NCI-H510A treated with DMSO at 0.1 percent for 48 hours (cell line): ENCODE measurements at places on chromosomes 5 and 9.

GRCh38 chr5:57249265-57249874 lies 75.5 kb downstream of the GPBP1 start:
- no peak for DNase-seq

DNA sequence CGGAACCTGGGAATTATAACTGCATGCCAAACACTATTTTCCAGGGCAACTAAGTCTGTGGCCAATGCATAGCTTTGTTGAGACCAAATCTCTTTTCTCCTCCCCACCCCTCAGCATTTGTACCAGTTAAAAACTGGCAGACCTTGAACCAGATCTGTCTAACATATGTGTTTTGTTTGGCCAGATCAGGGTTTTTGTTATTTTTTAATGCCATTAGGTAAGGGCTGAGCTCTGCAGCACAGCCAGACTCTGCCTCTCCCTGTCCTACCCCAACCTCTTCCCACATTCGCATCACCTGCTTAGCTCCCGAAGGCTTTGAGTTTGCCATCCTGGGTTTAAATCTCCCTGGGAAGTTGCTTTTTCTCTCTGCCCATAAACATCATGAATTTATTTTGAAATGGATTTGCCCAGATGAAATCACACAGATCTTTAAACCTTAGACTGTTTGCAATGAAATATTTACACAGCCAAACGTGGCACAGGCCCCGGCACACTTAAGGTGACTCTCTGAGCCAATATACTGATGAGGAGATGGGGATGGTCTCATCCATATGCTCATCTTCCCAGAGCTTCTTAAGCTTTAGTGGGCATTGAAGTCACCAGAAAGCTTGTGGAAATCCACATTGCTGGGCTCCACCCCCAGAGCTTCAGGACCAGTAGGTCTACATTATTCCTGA lies 54.0 kb upstream of the ALDH1B1 start:
- no peak for DNase-seq

DNA sequence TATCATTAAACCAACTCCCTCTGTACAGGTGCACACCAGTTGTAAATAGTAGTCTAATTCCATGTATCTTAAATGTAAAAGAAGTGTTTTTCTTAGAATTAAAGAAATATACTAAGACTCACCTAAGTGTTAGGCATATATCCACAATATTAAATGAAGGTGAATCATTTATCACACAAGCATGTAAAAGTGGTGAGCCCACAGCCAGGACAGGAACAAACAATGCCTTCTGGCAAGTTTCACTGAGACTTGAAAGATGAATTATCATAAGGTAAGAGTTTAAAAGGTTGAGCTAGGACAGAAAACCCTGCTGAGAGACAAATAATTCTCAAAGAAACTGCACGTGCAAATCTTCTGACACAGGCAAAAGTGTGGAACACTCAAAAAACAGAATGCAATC lies 832.5 kb downstream of the TAF11L14 start:
- no peak for DNase-seq

DNA sequence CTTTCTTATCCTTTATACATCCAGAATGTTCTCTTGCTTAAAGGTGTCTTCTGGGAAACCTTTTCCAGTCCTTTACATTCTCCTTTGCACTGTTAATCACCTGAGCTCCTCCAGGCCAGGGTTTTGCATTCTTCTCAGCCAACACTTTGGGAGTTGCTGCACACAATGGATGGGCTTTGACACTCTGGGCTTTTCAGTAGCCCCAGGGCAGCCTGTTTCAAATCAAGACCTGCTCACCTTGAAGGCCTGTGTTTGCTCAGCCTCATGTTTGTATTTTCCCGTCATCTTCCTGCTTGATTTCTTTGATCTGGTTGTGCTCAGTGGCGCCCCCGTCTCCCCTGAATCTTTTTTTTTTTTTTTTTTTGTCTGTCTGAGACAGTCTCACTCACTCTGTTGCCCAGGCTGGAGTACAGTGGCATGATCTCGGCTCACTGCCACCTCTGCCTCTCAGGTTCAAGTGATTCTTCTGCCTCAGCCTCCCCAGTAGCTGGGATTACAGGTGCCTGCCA lies 41.0 kb downstream of the DMRT1 start:
- DNase-seq: no peak

GRCh38 chr5:25334350-25334749 lies 689.6 kb upstream of the CDH10 start:
- no peak for DNase-seq

- no peak for DNase-seq
Measured at GRCh38 chr5:27962198-27962597, 923.8 kb upstream of the CDH9 start.

DNA sequence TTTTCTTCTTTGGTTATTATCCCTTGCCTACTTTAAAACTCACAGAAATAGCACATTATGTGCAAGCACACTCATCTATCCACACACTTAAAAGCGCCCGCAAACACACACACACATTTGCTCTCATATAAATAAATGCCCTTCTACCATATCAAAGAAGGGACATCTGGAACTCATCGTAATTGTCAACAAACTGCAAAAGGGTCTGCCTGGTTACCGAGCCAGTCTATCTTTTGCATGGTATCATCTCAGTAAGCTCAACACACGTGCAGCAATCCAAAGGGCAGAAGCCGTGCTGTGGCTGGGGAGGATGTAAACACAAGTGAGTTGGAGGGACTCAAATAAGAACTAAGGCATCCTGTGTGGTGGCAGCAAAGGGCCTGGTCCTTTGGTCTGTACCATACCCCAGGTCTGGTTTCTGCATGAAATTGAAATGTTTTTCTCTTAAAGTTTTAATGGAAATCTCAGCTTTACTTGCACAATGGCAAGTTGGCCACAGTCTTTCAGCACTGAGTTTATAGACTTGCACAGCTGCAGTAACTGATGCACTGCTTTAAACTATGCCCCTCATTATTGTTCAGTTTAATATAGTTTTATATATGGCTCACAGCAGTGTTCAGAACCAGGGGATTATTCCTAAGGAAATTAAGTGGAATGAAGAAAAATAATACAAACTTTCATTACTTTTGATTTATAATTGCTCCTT lies 331.0 kb downstream of the ADAMTS6 start:
- no peak for DNase-seq

GRCh38 chr9:16090907-16091629 lies 538.2 kb downstream of the CCDC171 start:
- DNase-seq: no peak

DNA sequence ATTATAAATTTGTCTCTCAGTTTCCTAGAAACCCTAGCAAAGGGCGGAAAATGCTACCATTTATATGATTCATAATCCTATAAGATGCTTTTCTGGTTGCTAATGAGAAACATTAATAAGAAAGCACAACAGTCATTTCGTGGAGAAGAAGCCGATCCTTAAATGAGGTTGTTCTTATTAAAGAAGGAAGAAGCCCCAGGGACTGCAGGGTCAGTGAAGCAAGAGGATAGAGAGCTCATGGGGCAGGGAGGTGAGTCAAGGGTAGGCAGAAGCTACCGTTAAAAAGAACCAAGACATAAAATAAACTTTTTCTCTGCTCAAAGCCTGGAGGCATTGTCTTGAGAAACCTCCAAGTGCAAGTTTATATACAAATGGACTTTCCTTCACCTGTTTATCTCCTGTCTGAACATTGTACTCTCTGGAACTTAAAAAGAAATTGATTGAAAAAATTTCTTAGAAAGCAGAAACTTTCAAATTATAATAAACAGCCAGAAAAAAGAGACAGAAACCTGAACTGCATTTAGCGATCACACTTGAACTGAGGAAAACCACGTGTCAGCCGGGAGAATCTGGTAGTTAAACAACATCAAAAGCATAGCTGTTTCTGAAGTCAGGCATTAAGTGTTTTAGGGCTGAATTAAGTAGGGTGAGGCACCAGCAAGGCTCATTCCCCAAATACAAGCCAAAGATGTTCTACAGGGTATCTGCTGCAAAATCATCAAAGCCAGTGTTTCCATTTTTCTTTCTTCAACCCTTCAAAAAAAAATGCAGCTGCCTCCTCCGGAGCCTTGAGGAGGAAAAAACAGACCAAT lies 21.9 kb downstream of the HTR4 start:
- DNase-seq: no peak

DNA sequence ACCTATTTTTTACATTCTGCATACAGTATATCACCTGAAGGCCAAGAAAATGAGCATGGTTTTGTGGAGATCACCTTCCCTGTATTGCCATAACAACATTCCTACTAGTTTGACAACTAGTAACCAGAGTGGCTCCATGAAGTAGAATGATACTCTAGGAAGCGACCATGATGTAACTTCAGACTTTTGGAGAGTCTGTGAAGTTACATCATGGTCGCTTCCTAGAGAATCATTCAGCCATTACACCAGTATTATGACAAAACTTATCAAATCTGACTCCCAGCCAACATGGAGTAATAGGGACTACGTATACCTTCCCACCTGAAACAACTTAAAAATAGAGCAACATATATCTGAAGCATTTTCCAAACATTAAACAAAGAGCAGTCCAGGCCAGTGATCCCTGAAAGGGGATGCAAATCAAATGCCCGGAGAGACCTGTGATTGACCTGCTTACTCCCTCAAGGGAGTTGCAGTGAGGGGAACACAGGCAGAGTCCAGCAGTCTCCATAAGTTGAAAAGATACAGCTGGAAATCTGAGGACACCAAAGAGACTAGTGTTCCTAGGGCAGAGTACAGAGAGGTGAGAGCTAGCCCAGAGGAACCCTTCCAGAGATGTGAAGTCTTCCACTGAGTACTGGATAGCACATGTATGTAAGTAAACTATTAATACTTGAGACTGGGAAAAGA lies 7.8 kb downstream of the ECM2 start:
- no peak for DNase-seq

- DNase-seq: peak; percentile 60
Measured at GRCh38 chr5:169831331-169831730, 149.0 kb downstream of the INSYN2B start.

- no peak for DNase-seq
Measured at GRCh38 chr5:67405755-67406154, 209.2 kb upstream of the CD180 start.

DNA sequence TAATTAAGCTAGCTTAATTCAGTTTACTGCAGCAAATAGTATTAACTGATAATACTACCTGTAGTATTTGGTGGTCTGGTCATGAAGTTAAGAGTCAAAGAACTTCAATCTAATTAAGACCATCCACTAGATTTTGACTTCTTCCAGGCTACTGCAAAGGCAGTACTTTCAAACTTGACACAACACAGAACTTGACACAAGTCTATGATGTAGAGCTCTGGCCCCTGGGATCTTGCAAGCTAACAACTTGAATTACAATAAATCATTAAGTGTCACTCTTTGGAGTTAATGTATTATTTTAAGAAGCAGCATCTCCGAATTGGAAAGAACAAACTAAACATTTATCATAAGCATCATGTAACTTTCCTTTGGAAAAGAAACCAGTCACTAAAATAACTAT lies 40.9 kb downstream of the UIMC1 start:
- DNase-seq: no peak

- DNase-seq: no peak
Measured at GRCh38 chr5:81208904-81209303, 24.2 kb upstream of the CKMT2 start.

DNA sequence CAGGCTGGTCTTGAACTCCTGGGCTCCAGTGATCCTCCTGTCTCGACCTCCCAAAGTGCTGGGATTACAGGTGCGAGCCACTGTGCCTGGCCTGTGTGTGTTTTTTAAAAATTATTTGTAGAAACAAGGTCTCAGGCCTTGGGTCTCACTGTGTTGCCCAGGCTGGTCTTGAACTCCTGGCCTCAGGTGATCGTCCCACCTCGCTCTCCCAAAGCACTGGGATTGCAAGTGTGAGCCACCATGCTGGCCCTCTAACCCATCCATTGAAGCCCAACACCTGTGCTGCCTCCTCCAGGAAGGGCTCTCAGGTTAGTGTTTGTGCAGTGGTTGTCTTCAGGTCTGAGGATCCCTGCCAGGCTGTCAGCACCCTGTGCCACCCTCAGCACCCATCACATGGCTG lies 56.6 kb downstream of the CXXC5 start:
- no peak for DNase-seq

GRCh38 chr5:105812304-105812703 lies 1858.4 kb downstream of the EFNA5 start:
- no peak for DNase-seq

GRCh38 chr9:122099271-122099869 lies 6.3 kb upstream of the TTLL11 start:
- peak; percentile 58 for DNase-seq

DNA sequence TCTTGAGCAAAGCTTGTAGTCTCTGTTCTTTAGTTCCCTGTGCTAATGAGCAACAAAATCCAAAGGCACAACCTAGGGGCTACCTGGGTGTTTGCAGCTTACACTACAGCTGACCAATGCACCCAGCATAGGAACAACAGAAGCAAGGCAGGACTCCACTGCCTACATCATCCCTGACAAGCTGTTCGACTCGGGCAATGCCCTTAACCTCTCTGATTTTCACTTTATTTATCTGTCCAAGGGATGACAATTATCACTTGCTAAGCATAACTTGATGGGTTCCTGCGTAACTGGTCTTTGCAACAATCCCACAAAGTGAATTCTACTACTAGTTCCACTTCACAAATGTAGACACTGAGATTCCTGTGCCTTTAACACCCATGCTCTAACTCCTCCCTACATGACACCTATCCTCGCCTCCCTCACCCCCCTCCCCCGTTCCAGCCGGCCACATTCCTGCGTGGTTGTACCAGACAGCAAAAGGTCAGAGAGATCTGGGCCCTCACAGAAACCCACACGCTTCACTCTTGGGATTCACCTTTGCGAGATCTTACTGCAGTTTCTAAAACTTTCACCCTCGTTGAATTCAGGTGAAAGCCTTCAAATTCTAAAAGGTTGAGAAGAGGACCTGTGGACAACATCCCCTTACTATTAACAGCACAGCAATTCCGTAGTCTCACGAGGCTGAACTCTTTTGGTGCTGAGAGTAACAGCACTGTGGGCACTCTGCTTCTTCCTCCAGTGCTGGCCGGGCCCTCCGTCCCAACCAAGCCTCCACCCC lies 995 bp downstream of the IPPK start:
- DNase-seq: no peak

GRCh38 chr9:37034305-37034937 lies 353 bp upstream of the PAX5 start:
- peak; percentile 61 for DNase-seq

DNA sequence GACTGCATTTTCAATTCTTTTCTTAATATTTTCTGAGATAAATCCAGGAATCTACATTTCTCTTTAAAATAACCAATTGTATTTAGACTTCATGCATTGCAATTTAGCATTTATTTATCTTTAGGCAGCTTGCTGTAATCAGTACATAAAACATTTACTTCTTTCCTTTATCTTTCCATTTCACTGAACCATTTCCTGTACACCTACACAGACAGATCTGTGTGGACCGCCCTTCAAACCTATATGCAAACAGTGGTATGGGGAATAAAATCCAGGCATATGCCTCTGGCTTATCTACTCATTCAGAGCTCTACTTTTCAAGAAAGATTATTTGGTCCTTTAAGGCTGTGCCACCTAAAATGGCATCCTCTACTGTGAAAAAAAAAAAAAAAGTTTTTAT lies 640.0 kb downstream of the MAT2B start:
- no peak for DNase-seq

- peak; percentile 60 for DNase-seq
Measured at GRCh38 chr5:93620487-93621326, 37.7 kb downstream of the NR2F1 start.

DNA sequence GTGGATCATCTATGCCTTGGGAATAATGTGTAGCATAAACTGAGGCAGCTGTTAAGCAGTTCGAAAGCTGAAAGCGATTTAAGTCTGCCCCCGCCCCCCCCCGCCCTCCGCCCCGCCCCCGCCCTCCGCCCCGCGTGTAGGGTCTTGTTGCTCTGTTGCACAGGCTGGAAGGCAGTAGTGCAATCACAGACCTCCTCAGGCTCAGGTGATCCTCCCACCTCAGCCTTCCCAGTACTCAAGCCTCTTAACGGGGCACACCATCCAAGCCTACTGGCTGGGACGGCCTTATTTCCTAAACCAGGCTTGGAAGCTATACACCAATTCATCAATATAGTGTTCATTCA lies 945 bp downstream of the ANKDD1B start:
- no peak for DNase-seq
